Activated CD8-positive, alpha-beta memory T cell treated with anti-CD3 and anti-CD28 coated beads, Interleukin-2, amount 50 U/mL, for 4 hours (primary cell): ENCODE measurements at places on chromosomes 3 and 15.

- no peak for DNase-seq
These were observed 13.7 kb downstream of the NTRK3 start for GRCh38 chr15:88242586-88243555.

GRCh38 chr3:5055357-5056110, 66.6 kb upstream of the ARL8B start:
- no peak for DNase-seq

DNA sequence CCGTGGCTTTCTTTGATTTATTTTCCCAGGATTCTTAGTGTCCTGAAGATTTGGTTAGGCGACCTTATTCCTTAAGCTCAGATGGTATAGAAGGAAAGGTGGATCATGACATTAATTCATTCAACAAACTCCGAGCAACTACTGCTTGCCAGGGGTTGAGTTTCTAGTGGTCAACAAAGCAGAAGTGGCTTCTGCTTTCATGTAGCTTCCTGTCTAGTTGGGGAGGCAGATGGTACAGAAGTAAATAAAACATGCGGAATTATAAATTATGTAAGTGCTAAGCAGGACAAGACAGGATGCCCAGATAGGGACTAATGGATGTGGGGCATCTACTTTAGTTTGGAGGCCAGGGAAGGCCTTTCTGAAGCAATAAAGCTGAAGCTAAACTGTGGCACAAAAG, 15.6 kb downstream of the EEFSEC start:
- no peak for DNase-seq

- DNase-seq: no peak
These were observed 5.9 kb upstream of the GRAMD2A start for GRCh38 chr15:72203507-72203837.

GRCh38 chr3:13034109-13034800, 39.0 kb downstream of the IQSEC1 start:
- DNase-seq: no peak

GRCh38 chr15:50916400-50916799, 7.9 kb downstream of the AP4E1 start:
- no peak for DNase-seq

GRCh38 chr15:64599716-64600115, 139.3 kb downstream of the ZNF609 start:
- no peak for DNase-seq

GRCh38 chr15:37220949-37221670, 120.8 kb upstream of the MEIS2 start:
- DNase-seq: no peak

DNA sequence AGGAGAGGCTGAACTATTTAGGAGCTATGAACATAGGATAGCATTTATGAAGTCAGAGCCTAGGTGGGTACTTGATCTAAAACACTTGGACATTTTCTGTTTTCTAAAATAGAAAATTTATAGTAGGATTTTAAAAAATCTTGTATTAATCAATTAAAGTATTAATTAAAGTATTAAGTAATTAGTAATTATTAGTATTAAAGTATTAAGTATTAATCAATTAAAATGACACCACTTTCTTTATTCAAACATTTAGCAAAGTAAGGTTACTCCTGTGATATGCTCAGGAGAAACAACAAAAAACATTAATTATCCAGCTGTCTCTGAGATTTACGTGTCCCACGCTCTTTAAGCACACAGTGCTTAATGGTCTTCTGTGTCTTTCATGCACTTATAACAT, 32.2 kb downstream of the CHCHD4 start:
- DNase-seq: no peak

GRCh38 chr3:7275396-7275795, 414.5 kb downstream of the GRM7 start:
- no peak for DNase-seq

GRCh38 chr3:58317811-58318210, 11.5 kb downstream of the HTD2 start:
- no peak for DNase-seq

- no peak for DNase-seq
These were observed 49.9 kb upstream of the KLF13 start for GRCh38 chr15:31276596-31277298.

DNA sequence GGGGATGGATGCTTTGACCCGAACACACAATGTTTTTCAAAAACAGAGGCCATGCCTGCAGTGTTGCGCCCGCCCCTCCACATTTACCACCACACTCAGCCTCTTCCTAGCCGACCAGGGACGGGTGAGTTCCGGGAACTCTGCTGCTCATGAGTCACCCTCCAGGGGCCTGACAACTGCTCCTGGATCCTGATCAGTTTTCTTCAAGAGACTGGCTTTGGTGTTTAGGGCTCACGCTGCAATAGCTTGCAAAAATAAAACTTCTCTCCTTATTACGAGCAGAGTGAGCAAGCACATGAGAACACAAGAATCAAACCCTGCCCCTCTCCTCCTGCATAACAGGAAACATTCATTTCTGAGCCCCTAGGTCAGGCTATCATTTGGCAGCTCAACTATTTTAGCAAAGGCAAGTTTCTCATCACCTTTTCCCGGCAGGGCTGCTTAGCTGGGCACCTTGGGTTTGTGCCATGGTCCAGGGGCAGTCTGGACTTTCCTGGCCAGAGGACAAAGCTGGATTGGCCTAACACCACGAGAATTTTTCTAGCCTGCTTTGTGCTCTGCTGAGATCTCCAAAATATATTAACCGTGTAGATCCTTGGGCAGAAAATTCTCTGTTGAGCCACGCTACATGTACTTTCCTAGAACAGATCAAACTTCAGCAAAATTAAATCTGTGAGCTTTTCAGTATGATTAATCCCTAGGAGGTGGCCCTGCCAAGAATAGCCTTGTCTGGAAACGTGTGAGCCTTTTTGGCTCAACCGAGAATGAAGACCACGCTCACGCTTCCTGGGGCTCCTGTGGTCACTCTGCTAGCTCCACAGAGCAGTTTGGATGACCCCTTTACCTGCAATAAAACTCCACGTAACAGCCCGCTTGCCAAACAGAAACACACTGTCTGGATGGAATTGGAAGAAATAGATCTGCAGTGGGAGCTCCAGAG, 52.7 kb upstream of the SPATA12 start:
- peak; percentile 27 for DNase-seq

DNA sequence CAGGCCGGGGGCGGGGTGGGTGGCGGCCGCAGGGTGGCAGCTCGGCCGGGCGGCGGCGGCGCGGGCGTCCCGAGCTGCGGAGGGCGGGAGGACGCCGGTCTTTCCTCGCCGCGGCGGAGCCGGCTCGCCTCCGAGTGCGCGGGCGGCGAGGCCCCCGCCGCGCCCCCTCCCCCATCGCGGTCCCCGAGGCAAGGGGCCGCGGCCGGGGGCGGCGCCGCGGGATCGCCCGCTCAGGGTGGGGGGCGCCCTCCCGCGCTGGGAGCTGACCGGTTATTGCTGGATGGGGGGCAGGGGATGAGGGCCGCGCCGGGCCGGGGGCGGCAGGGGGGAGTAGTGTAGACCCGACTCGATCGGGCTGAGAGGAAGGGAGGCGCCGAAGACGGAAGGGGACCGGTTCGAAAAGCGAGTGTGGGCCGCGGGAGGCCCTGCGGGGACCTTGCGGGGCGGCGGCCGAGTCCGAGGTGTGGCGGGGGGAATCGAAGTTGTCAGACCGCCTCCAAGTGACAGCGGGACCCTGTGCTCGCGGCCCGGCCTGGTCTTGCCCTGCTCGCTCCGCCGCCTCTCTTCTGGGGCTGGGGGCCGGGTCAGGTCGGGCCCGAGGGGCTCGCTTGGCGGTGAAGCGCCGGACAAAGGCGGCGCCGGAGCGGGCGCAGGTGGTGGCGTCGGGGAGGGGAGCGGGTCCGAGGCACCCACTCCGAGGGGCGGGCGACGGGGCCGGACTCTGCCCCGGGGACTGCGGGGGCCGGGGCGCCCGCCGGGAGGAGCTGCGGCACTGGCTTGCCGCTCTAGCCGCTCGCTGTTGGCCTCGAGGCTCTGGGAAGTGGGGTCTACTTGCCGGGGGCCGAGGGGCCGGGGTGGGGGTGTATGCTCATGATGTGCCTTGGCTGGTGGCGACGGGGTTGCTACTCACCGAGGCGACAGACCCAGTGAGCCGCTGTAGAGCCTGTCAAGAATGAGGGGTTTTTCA, 1.1 kb downstream of the BAHD1 start:
- DNase-seq: peak; percentile 42

DNA sequence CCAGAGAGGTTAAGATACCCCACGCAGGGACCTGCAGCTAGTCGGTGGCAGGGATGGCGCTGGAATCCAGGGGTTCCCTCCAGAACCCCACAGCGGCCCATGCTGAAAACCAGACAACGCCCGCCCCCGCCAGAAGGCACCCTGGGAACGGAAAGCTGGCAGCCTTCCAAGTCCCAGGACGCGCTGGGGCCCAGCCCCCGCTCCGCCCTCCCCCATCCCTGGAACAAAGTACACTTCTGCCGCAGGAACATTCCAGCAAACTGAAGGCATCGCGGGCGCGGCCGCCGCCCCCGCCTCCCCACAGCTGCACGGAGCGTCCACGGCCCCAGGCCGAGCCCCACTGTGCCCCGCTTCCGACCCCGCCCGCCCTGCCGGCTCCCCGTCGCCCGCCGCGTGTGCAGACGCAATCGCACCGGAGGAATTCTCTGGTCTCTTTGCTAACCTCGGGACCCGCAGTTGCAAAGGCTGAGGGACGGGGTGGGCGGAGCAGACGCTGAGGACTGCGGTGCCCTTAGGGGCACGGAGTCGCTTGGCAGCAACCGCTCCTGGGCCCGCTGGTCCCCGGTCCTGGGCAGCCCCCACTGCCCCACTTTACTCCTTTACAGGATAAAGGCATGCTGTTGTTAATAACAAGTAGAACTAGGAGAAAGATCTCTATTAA, 44.8 kb upstream of the RNU6-1 start:
- peak; percentile 56 for DNase-seq

GRCh38 chr3:129357616-129358015, 70.8 kb downstream of the EFCAB12 start:
- DNase-seq: no peak

GRCh38 chr3:17231537-17232261, 346.9 kb downstream of the PLCL2 start:
- no peak for DNase-seq

DNA sequence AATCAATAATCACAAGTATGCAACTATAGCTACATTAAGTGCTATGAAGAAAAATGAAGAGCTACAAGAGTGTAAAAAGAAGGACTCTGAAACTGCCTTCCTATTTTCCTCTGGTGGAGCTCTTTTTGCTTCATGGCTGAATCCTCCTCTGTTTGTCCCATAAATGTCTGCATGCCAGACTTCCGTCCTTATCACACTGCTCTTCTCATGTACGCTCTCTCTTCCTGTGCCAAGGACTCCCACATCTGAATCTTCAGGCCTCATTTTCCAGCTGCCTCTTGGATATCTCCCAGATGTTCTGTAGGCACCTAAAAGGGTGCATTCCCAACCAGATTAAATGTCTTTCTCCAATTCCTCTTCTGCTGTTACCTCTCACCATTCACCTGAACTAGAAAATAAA, 123.7 kb downstream of the MECOM start:
- no peak for DNase-seq

GRCh38 chr15:29636921-29637320, 185.3 kb downstream of the TJP1 start:
- DNase-seq: no peak

- no peak for DNase-seq
These were observed 435.2 kb downstream of the MCTP2 start for GRCh38 chr15:94666553-94666952.

GRCh38 chr3:153257673-153258351, 95.8 kb downstream of the RAP2B start:
- DNase-seq: no peak

DNA sequence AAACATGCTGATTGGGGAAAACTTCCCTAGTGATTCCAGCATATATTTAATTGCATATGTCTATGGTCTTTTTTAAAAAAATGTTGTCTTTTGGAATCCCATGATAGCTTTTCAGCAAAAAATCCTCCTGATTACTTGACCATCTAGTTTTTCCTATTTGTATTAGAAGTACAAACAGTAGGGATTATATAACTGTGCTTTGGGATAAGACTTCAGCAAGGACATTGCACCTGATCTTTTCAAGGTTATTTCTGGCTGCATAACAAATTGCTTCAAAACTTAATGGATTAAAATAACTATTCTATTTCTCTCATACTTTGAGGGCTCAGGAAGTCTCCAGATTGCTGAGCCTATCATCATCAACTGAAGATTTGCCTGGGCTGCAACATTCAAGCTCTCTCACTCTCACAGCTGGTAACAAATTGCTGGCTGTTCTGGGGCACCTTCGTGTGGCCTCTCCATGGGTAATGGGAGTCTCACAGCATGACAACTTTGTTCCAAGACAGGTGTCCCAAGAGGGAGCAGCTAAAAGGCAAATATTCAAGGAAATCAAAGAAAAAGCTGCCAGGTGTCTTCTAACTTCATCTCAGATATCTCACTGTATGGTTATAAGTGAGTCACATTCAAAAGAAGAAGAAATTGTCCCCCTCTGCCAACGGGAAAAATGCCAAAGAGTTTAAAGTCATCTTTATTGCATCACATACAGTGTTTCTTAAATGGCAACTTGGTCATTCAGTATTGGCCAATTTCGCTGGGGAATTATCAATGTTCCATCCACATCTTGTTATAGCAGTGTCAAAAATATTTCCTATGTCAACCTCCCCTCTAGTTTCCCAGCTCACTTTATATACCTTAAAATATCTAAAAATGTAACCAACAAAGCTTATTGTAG, 644.5 kb upstream of the GRM7 start:
- no peak for DNase-seq

- no peak for DNase-seq
These were observed 65.9 kb upstream of the FEZF2 start for GRCh38 chr3:62439176-62439813.

DNA sequence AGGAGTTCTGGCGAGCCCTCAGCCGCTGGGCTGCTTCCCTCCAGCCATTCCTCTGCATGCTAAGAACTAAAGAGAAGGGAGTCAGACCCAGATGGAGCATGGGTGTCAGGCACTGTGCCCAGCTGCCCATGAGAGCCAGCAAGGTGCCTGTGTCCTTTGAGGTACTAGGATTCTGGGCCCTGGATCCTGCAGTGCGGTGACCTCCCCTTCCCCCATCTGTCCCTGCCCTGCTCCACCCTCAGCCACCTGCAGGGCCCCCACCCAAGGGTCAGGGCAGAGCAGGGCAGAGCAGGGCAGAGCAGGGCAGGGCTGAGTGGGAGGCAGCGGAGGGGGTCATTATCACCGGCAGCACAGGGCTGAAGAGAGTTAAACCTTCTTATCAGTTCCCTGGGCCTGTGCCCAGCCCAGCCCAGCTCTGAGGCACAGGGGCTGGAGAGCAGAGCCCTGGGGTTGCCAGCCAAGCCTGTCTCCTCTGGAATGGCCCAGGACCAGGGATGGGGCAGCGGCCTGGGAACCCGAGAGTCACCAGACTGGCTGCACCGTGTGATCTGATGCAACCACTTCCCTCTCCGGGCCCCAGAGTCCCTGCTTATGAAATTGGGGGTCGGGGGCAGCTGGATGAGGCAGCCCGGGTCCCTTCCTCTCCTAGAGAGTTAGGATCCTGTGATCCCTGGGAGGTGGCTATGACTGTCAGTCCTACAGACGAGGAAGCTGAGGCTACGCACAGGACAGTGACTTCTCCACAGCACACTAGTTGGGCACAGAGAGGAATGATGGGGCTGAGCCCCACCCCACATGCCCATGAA, 17.3 kb downstream of the ZDHHC19 start:
- no peak for DNase-seq

- no peak for DNase-seq
These were observed 7.4 kb downstream of the EDEM1 start for GRCh38 chr3:5194801-5195509.
